ENCODE measurements at places on chromosomes 2 and 18. TPM values are rescaled to one million over a fixed set of nuclear protein-coding genes. Genes with fewer than 3 reads are reported as not detected.

GATA6 gene
- total RNA-seq, result not detected

GRCh38 chr2:88054782-88055370 lies 707 bp downstream of the KRCC1 start:
- no peak for DNase-seq

RFX8 gene
- 0.44 TPM for total RNA-seq

GRCh38 chr2:235287375-235287733 lies 206.5 kb upstream of the AGAP1 start:
- DNase-seq, result no peak

DNA sequence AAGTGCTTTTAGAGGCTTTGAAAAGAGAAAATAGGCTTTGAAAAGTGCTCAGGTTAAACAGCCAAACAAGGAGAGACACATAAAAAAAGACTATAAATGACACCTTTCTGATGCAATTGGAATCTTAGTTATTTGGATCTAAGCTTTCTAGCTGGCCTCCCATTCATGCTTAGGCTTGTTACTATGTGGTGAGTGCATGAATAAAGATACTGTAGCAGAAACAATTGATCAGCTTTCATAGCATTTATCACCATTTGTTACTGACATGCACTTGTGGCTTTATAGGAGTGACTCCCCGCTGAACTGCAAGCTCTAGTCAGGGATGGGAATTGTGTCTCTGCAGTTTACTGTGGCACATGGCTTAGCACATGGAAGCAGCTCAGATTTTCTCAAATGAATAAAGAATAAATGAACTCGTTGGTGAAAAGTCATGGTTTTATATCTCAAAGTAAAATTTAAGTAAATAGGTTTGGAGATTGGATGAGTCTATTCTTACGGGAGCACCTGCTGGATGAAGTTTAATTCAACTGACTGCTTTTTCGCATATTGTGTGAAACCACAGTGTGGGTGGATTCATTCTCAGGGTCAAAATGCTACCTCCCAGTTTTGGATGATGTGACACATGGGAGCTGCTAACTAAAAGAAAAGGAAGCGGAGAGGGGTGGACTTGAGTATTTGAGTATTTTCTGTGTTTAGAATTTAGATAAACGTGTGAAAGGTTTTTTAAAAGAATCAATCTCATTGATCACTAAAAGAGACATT lies 91.1 kb upstream of the NOL4 start:
- DNase-seq, result no peak

DNA sequence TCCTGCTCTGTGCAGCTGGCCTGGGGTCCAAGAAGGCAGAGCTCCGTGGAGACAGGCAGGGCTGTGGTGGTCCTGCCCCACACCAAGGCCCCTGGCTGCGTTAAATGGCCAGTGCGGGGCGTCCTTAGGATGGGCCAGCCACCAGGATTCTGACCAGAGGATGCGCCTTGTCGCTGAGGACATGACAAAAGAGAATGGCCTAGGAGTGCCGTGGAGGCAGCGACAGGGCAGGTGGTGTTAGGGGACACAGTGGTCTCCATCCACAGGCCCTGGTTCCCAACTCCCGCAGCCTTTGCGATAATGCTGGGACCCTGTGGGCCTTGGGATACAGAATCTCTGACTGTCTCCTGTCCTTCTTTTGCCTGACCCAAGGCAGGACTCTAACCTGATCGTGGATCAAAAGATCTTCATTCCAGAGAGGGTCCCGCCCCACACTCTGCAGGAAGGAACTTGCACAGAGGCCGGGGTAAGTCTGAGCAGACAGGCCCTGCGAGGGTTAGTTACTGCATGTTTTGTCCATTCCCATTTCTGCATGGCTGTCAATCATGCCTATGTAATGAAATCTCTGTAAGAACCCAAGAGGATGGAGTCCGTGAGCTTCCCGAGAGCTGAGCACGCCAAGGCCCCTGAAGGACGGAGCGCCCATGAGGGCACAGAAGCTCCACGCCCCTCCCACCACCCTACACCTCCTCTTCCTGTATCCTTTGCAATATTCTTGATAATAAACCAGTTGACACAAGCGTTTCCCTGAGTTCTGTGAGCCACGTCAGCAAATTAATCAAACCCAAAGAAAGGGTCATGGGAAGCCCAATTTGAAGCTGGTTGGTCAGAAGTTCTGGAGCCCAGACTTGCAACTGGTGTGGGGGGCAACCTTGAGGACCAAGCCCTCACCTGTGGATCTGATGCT lies 251.5 kb upstream of the SALL3 start:
- no peak for DNase-seq

GRCh38 chr18:10077986-10078385 lies 164.2 kb downstream of the VAPA start:
- no peak for DNase-seq

GRCh38 chr2:118031566-118031965 lies 17.7 kb upstream of the CCDC93 start:
- DNase-seq, result no peak

DNA sequence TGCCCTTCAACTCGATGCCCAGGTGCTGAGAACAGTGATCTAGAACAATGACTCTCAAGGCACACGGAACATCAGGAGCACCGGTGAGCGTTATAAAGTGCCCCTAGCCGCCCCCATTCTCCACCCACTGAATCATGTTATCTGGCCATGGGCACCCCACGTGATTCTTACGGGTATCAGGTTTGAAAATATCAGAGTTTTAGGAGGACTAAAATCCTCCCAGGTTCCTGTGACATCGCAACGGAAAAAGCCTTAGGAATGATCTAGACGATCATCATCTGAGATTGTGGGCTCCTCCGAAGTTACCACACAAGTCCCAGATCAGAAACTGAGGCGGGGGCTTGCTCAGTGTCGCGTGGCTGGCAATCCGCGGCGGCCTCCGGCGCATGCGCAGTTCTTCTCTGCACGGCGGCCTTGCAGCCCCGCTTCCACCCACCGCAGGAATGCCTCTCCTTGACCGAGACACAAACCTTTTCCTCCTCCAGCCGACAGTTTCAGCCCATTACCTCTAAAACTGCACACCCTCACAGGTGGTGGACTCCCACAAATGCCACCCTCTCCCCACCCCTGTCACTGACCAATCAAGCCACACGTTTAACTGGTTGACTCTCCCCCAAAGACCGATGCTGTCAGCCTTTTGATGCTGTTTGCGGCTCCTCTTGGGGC lies 5.8 kb upstream of the MRPL33 start:
- peak; percentile 39 for DNase-seq

DNA sequence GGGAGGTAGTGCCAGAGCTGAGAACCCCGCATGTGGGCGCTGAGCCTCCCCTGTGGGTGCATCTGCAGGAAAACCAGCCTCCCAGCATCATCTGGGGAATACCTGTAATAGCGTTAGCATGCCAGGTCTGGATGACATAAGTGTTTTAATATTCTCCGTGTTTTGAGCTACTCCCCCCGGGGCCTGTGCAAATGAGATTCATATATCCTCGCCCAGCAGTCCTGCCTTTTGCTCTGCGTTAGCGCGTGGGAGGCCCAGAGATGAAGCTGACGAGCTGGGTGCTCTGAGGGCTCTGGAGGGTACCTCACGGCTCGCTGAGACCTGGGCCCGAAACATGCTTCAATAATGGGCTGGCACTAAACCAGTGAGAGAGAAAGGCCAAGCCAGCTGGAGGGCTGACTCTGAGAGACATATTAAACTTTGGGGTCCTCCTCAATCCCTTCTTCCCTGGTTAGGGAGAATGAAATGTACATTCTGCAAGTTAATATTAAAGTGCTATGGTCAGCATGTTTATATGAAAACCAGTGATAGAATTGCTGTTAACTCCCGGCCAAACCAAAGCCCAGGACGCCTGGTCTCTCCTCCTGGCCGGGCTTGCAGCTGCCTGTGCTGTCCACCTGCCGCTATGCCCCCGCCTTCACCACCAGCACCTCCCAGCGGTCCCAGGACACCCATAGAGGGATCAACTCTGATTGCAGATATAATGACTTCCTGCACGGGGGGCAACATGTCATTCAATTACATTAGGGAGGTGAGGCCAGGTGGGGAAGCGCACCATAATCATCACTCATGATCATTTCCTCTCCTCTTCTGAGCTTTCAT lies 77.0 kb downstream of the EDAR start:
- DNase-seq, result no peak

XRCC5 gene
- 161 TPM for total RNA-seq

ERFE gene
- total RNA-seq, result not detected

GPBAR1 gene
- 1.5 TPM for total RNA-seq

All from T-helper 17 cell (primary cell).